ENCODE measurements at places on chromosomes 2 and 18.

GRCh38 chr2:184589261-184589660 lies 9.1 kb upstream of the ZNF804A start:
- DNase-seq: peak; percentile 62

DNA sequence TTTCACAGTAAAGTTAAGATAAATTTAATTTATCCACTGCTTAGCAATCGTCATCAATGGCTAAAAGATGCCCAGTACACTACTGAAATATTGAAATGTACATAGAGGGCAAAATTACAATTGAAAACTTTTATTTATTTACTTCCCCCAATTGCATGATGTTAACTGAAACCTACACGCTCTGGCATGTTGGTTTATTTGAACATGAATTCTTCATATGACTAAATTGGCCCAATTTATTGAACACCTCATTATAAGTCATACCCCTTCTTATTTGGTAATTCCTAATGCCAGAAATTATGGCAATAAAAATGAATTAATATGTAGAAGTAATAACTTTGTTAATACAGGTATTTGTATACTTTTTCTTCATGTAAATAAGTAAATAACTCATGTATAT lies 183.0 kb upstream of the ZC3H15 start:
- DNase-seq: no peak

DNA sequence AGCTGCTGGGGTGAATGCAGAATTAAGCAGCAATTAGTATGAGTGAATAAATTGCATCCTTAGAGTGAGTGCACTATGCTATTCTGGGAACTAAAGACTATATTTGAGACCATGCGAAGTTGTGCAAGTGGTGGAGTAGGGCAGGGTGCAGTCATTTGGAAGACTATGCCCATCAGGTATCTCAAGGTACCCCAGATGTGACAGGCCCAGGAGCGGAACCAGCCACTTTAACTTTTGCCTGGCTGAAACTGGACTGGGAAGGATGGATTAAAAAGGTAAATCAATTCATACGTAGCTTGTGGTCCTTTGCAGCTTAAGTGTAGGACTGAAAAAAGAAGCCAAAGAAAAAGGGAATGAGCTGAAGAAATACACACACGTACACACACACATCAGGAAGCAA lies 1.7 kb downstream of the KYNU start:
- DNase-seq: no peak

DNA sequence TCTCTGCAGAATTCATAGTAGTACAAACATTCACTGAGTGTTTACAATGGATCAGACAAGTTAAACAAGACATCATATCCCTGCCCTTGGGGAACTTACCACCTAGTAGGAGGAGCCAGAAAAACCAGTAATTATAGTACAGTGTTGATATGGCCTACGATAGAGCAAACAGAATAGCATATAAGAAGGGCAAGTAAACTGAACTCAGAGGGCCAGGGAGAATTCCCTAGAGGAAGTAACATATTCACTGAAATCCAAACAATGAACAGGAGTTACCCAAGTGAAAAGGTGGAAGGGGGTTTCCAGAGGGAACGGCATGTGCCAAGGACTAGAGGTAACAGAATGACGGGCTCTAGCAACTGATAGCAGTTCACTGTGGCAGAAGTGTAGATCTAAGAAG lies 34.1 kb downstream of the NHEJ1 start:
- no peak for DNase-seq

- DNase-seq: no peak
Observed at GRCh38 chr2:46435796-46436360, 43.5 kb upstream of the TMEM247 start.

- no peak for DNase-seq
Observed at GRCh38 chr2:227888289-227888688, 16.9 kb downstream of the DAW1 start.

- no peak for DNase-seq
Observed at GRCh38 chr2:46333912-46334311, 36.7 kb downstream of the EPAS1 start.

DNA sequence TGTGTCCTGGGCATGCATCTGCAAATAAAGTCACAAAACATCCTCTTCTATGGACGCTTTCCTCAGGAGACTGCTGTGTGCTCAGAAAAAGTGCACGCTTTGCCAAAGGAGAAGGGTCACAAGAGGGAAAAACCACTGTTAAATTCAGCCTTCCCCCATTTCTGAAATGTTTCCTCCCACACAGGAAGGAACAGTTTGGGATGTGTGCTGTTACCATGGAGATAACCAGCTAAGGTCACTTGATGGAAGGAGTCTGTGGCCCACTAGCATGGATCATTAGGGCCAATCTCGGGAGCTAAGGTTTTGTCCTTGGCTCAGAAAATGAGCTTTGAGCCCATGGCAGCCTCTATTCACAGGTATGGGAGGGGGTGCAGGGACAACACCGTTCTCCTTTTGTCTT lies 5.6 kb downstream of the KCNE4 start:
- no peak for DNase-seq

DNA sequence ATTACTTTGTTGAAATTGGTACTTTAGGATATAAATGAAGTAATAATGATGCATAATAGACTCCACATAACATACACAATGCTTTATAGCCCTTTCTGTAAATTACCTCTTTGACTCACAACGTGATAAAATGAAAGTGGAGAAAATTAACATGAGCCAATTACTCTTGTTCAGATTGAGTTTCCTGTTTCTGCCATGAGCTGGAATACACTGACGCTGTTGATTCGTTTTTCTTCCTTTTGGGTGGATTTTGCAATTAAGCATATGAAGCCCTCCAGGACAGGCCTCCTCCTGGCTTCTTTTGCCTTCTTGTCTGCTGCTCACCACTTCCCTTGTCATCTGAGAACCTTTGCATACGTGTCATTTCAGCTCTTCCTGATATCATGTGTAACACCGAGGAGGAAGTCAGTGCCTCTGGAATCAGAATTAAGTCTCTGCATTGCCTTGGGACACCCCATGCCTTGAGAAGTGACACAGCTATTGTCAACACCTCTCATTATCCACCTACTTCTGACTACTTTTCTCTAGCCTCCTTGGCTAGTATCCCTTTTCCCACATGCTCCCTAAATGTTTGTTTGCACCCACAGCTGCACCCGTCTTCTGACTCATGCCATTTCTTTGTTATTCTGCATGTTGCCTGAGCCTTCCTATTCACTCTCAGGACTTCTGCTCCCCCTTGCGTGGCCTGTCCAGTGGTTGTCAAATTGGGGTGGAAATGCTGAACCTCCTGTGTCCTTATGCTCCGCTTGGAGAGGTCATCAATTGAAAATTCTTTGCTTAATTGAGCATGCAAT lies 134.1 kb downstream of the FMNL2 start:
- DNase-seq: no peak

DNA sequence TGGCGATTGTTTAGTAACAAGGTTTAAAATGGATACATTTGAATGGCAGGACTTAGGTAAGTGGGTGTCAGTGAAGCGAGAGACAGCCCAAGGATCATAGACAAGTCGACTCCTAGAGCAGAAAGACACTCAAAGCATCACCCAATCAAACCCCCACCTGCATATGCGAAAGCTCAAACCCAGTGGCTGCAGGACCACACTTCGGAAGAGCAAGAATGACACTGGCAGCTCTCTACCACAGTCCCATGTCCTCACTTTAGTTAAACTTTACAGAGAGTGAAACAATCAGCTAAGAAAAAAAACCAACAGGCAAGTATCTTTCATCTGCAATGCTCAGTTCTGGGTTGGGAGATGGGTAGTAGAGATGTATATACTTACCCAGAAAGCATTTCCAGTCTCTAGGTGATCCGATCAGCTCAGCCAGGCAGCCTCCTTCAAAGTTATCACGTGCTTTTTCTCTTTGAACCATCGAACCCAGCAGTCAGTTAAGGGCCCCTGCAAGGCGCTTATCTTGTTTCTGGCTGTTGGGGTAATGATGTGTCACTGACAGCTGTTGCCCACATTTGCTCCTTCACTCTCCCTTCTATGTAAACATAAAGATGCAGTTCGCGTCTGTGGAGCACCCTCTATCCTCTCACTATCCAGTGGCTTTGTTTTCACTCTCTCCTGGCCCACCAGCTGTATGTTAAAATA lies 357.5 kb upstream of the ID2 start:
- DNase-seq: peak; percentile 83

- peak; percentile 23 for DNase-seq
Observed at GRCh38 chr2:145324748-145325147, 804.8 kb upstream of the ZEB2 start.

- peak; percentile 98 for DNase-seq
Observed at GRCh38 chr2:214809751-214810564, 475 bp upstream of the BARD1 start.

DNA sequence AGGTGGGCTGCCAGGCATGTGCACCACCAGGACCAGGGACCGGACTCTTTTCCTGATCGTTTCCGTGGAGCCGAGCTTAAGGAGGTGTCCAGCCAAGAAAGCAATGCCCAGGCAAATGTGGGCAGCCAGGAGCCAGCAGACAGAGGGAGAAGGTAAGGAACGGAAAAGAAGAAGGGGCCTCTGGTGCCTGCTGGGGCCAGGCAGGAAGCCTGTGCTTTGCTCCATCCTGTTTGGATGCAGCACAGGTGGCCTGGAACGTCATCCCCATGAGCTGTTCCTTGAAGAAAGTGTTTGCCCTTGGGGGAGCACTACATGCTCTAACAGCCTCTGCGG lies 33.9 kb downstream of the CNGA3 start:
- DNase-seq: no peak

- peak; percentile 35 for DNase-seq
Observed at GRCh38 chr2:44965684-44966083, 24.2 kb downstream of the SIX3 start.

- DNase-seq: no peak
Observed at GRCh38 chr2:224085811-224086210, 46.7 kb upstream of the SERPINE2 start.

DNA sequence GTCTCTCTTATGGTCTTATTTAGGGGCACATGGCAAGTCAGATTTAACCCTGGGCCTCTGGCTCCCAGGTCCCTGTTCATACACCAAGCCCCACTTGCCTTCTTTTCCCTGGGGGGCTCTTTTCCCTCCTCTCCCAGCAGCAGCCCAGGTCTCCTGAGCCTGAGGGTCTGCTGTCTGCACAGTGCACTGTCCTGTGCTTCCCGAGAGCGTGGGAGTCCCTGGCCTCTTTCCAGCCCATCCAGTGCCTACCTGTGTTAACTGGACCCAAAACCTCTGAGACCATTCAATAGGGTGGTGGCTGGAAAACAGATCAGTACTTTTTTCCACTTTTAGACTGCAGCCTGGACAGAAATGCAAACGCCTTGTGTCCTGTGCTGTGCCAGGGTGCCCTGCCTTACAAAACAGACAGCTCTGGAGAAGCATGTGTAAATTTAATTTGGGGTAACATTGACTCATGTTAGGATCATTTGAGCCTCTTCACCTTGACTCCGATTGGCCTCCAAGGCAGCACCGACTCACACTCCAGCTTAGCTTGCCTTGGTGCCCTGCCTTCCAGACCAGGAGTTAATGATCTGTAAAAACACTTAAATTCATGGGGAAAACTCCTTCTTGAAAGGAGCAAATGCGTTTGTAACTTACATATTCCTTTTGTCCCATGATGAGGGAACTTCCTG lies 34.3 kb downstream of the TWIST2 start:
- DNase-seq: no peak

DNA sequence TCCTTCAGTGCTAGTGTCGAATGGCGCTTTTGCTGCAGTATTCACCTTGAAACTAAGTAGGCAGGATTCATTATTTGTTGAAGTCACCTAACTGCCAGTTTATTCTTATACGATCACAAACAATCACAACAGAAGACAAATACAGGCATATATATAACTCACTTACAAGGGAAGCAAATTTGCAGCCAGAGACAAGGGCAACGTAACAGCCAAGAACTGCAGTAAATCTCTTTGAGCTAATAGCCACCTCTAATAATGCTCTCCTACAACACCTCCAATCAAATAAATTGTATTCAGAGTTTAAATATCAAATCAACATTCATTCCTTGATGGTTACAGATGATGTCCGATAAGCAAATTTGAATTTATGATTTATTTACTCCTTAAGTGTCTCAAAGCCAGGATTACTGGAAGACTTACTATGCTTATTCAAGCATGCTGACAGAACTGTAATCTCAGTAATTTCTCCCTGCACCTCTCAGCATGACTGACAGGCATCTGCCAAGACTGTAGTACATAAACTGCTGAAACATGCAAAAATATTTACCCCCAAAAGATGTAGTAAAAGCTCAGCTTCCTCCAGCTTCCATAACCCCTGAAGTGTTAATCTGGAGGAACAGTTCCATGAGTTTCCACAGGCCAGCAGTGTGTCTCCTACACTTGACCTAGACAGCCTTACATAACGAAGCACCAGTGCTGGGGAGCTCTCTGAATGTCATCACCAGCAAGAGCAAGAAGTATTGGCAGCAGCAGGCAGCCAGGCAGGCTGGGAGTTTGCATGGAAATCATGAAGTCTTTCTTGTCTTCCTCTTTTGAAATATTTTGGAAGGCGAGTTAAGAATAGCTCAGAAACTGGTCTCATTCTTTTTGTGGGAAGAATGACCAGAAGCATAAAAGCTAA lies 20.9 kb upstream of the SCN1A start:
- DNase-seq: no peak

DNA sequence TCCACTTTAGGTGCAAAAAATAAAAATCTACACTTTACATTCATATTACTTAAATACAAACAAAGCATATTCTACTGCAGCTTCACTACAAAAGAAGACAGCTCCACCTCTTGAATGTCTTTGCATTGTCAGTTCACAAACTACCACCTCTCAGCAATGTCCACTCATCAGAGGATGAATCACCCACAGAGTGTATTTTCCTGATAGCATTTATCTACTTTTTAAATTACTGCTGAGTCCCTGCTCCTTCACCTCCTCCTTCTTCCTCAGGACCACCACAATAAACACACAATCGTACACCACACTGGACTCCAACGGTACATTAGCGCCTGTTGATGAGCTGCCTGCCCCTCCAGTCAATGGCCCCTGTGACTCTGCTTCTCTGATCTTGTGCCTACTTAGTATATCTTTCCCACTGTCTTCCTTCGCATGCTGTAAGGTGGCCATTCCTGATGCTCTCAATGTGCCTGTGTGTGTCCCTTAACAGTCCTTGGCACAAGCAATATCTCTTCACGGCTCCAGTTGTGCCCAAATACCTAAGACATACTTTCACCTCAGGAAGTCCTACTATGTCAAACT lies 120.9 kb downstream of the DHRS9 start:
- DNase-seq: no peak

DNA sequence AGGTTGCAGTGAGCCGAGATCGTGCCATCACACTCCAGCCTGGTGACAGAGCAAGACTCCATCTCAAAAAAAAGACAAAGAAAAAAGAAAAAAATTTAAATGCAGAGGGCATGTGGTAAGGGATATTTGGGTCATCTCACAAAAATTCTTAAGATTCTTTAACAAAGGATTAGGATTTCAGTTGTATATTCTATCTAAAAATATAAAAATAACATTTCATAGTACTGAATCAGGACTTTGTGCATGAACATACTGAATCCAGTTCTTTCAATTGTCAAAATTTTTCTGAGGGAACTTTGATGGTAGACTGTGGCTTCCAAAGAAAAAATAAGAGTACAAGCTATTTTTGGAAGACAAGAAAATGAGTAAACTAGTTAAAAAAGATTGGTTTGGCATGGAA lies 6.5 kb upstream of the PPP3R1 start:
- no peak for DNase-seq

DNA sequence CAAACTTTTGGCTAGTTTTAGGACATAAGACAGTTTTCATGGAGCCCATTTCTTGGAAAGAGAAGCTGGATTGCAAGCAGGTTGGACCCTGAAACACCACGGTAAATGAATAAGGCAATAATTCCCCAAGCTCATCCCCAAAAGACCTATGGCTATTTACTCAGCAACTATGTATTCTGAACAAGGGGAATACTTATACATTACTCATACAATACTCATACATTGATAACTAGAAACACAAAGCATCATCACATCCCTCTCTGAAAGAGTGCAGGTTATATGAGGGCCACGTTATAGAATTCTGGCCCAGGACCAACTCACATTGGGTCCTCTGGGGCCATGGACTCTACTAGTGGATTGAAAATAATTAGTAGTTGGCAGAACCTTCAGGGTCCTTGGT lies 154.8 kb downstream of the TMX3 start:
- no peak for DNase-seq
